ENCODE measurements at places on chromosomes 3 and 15.

- no peak for DNase-seq
Observed at GRCh38 chr3:143427631-143428030, 308.1 kb downstream of the CHST2 start.

- DNase-seq = no peak
Observed at GRCh38 chr3:141289228-141289772, 57.7 kb downstream of the PXYLP1 start.

- no peak for DNase-seq
Observed at GRCh38 chr3:169846458-169847193, 23.1 kb downstream of the LRRC31 start.

GRCh38 chr15:40982855-40983254, 29.6 kb downstream of the CHAC1 start:
- DNase-seq = no peak

DNA sequence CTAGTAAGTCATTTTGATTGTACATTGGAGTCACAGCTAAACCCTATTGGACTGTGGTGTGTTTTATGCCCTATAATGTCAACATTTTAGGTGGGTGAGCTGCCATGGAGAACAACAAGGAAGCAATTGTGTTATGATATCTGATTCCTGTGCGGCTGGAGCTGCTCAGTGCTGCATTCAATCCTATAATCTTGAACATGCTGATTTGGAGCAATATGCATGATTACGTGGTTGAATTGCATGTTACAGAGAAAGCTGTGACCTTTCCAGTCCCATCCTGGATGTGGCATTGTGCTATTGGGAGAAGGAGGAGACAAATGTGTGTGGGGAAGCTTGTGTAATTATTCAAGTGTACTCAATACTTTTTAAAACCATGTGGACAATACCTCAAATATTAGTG, 20.1 kb upstream of the C3orf49 start:
- DNase-seq = no peak

- DNase-seq = no peak
Observed at GRCh38 chr3:127043041-127043641, 60.2 kb downstream of the PLXNA1 start.

DNA sequence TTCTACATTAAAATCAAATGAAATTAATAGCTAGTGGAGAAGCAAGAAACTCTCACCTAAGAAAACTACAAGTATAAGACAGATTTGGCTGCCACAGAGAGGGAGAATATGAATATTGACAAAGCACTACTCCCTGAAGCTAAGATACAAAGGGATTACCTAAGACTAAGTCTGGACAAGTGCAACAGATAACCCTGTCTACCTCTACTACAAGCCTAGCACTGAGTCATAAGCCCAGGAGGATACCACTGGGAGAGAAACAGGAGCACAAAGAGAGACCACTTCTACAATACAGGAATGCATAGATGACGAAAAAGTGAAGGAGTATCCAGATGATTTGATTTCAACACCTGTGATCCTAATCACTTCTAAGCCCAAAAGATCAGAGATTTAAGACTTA, 10.4 kb downstream of the ATP13A4 start:
- DNase-seq = no peak

DNA sequence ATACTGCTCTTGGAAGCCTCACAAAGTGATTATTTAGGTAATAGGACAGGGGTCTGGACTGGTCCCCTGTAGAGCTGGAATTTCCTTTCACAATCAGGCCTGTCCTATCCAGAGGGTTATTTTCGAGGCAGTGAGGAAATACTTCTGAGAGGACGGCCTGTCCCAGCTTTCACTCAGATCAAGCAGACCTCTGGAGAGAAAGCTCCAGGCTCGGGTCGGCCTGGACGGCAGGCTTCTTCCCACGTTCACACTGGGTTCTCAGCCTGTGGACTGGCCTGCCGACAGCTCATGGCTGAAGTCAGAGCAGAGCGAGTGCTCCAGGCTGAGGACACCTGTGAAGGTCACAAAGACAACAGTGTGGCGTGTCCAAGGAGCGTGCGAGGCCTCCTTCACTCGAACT, 405.3 kb downstream of the VPS13C start:
- no peak for DNase-seq

- DNase-seq = no peak
Observed at GRCh38 chr15:93321881-93322282, 232.9 kb upstream of the RGMA start.

- DNase-seq = no peak
Observed at GRCh38 chr3:182258538-182259177, 534.6 kb upstream of the ATP11B start.

DNA sequence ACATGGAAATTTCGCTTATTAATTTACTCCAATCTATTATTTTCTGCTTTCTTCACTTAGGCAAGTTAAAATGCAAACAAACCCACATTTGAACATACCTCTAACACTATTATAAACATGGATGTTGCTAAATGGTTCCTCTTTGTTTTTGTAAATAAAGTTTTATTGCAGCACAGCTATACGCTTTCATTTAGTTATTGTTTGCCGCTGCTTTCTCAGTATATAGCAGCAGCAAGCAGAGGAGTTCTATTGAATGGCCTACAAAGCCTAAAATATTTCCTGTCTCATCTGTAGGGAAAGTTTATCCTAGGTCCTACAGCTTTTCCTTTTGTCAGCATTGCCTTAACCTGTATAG, 7.9 kb upstream of the CHD2 start:
- DNase-seq = no peak

DNA sequence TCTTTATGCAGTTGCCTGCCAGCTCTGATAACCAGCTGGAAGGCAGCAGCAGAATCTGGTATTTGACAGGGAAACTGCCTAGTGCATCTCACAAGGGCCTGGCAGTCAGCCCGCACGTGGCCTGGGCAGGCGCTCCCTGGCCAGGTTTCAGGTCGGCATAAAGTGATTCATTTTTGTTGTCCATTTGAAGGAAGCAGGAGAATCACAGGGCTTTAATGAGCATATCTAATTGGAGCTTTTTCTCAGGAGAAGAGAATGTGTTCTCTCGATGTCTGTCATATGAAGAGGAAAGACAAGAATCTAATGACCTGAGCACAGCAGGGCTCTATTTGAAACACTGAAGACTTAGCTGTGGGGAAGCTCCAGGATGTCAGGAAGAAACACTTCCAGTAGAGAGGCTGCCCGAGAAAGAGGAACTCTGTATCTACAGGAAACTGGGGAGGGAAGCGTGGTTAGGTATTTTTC, 98.8 kb upstream of the MB21D2 start:
- DNase-seq = no peak

GRCh38 chr3:40470701-40471100, 6.2 kb upstream of the ZNF619 start:
- DNase-seq = no peak

GRCh38 chr3:134885877-134886621, 91.0 kb downstream of the EPHB1 start:
- DNase-seq = no peak

- DNase-seq = no peak
Observed at GRCh38 chr15:26156051-26156450, 292.9 kb upstream of the ATP10A start.

DNA sequence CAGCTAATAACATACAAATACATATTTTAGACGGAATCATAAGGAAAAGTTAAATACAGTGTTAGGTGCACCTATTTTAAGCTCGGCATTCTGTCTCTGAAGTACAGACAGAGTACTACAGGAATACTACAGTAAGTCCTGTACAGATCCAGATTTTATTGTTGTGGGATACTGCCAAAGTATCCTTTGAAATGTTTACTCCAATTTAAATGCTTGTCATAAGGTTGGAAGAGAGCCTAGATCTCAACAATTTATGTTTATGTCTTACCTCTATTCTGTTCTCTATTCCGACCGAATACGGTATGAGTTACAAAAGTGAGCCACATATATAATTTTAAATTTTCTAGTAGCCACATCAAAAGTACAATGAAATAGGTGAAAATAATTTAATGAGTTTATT, 25.3 kb downstream of the PLD1 start:
- no peak for DNase-seq

- DNase-seq = no peak
Observed at GRCh38 chr15:79582650-79583049, 150.5 kb downstream of the MINAR1 start.

DNA sequence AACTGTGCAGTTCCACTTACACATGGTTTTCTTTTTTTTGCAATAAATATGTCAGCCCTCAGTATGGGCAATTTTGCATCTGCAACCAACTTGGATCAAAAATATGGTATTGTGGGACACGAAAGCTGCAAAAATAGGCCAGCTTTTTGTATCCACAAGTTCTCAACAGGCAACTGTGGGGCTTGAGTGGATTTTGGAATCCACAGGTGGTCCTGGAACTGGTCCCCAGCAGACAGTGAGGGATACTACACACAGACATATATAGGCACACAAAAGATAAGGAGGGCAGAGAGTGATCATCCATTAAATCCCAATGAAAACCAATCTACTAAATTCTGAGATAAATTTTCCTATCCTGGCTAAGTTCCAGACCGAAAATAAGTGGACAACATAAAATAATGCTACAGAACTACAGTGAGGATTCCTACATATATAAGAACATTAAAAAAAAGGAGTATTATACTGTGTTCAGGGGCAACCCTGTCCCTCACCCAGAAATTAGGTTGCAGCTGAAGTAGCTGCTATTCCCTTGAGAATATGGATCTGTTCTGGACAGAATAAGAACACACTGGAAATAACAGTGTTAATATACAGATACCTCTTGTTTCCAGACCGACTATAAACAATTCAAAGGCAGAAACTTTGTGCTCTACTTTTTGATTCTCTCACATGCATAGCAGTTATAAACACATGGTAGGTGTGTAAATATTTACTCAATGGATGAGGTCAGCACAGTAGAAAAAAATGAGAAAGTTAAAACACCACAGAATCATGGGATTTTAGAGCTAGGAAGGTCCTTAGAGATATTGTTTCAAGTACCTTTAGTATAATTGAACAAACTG, 25.4 kb downstream of the DENND4A start:
- no peak for DNase-seq

- DNase-seq = no peak
Observed at GRCh38 chr3:69428657-69429255, 42.9 kb upstream of the FRMD4B start.

DNA sequence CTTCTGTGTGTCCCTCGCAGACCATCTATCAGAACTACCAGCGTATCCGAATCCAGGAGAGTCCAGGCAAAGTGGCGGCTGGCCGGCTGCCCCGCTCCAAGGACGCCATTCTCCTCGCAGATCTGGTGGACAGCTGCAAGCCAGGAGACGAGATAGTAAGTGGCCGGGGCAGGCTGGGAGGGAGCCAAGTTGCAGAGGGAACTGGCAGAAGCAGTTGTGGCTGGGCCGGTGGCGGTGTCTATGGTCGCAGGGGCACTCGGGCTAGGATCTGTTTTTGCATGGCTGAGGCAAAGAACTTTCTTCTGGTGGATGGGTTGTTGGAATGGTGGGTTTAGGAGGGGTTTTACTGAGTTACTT, 10.1 kb downstream of the MCM2 start:
- DNase-seq = no peak

GRCh38 chr3:126655887-126656286, 963 bp upstream of the TXNRD3 start:
- no peak for DNase-seq

- no peak for DNase-seq
Observed at GRCh38 chr3:154011036-154011435, 110.2 kb upstream of the ARHGEF26 start.

DNA sequence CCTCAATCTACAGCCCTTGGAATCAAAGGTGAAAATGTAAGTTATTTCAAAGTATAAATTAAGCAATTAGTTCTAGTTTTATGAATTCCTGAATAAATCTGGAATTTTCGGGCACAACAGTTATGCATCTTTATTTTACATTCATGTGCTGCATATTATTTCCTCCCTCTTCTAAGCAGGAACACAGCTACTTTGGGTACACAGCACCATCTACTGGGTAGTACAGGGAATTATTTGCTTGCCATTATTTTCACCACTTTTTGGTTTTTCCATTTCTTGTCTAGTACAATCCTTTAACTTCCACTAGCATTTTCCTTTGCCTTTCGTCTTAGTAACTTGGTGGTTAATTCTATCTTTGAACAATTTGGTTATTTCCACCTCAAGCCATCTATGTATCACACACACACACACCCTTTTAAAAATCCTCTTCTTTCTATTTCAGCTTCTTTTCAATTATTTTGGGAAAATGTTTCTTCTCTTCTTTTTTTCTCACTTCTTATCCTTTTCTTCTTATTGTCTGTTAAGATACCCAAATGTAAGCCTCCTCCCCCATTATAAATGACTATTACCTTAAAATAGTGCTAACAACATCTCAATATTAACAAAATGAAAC, 451.0 kb downstream of the MFSD1 start:
- DNase-seq = no peak

DNA sequence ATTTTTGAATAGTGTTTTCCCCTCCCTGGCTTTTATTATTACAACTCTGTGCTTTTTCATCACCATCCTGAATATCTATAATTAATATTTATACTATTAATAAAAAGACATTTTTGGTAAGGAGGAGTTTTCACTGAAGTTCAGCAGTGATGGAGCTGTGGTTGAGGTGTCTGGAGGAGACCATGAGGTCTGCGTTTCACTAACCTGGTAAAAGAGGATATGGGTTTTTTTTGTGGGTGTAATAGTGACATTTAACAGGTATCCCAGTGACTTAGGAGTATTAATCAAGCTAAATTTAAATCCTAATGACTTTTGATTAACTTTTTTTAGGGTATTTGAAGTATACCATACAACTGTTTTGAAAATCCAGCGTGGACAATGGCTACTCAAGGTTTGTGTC, 24.4 kb downstream of the CTNNB1 start:
- no peak for DNase-seq

Data from activated gamma-delta T cell (primary cell).